ENCODE measurements at places on chromosomes 2 and 18.

DNA sequence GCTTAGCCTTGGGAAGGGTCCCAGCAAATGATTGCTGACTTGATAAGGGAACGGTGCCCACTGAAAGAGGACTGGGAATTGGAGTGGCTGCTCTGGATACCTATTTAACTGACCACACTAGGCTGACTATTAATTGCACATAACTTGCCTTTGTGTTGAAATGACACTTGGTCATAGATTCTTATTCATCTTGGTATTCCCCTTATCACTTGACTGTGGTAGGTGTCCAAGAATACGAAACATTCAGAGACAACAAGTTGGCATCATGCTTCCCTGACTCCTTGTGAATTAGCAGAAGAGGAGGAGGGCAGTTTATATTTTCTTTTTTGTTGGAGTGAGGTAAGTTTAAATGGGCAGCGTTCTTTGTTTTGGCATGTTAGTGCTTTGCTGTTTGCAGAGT is 13.4 kb downstream of the FMNL2 start:
- no peak for DNase-seq

- no peak for DNase-seq
These were observed 27.3 kb upstream of the SPOPL start for GRCh38 chr2:138474100-138474825.

GRCh38 chr2:201171259-201171814 is 11.6 kb upstream of the CASP10 start:
- DNase-seq: no peak

- DNase-seq: no peak
These were observed 229.3 kb upstream of the HDAC4 start for GRCh38 chr2:239629926-239630617.

DNA sequence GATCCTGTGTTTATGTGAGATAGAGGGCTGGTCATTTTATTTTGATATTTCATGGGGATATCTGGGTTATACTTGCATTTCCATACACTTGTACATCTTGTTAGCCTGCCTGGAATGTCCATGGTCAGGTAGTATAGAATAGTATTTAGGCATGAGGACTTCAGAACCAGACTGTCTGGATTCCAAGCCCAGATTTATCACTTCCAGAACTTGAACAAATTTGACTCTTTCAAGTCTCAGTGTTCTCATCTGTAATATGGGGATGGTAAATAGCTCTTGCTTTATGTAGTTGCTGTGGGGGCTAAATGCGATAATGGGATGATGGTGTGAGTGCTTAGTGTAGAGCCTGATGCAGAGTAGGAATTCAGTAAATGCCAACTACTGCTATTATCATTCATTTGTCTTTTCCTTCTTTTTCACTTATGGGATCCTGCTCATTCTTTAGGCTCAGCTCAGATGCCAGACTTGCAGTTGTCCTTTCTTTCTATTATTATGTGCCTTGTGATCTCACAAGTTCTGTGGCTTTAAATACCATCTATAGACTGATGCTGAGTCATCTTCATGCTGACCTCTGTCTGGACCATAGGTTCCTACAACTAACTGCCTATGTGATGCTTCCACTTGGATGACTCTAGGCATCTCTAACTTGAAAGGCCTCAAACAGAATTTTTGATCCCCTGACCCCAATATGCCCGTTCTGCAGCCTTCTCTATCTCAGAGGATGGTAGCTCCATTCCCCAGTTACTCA is 67.4 kb downstream of the POLE4 start:
- DNase-seq: no peak

DNA sequence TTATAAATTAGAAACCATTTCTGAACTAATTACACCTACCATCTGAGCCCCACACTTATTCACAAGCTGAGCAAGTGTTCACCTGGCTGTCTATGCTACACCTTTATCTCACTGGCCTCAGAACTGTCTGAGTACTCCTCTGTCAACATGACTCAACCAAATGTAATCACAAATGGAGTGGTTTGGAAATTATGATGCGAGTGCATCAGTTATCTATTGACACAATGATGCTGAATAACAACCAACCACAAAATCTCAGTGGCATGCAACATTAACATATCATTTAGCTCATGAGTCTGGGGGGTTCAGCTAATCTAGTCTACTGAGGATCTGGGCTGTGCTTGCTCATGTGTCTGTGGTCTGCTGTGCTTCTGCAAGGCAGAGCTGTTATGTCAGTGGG is 184.2 kb upstream of the NXPH2 start:
- no peak for DNase-seq

DNA sequence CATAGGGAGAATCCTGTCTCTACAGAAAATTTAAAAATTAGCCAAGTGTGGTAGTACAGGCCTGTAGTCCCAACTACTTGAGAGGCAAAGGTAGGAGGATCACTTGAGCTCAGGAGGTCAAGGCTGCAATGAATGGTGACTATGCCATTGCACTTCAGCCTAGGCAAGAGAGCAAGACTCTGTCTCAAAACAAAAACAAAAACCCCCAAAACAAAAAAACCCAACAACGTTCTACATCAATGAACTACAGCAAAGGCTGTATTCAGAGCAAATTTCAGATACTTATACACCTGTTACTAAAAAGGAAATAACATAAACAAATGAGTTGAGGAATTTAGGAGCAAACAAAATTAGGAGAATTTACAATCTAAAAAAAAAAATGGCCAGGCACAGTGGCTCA is 22.6 kb downstream of the YES1 start:
- DNase-seq: no peak
